Kidney tubule cell (primary cell): ENCODE measurements at places on chromosomes 5 and 9.

GRCh38 chr5:116773926-116774325 lies 199.3 kb upstream of the SEMA6A start:
- DNase-seq: no peak

DNA sequence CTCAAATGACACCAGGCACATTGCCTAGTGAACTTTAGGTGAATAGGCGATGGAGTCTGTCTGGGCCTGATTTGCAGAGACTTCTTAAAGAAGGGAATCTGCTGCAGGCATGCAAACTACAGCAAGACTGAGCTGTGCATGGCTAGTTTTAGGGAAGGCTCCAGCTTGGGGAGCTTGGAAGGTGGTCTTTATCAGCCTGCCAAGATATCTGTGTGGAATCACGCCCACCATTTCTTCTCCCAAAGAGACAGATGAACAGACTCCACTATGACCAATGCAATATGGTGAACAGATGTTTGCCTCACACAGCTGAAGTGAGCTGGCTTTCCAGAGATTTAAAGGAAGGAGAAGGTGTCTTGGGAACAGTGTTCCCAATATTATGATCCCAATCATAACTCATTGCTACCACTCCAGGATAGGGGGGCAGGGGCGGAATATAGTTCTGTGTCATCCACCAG lies 129.0 kb upstream of the HMHB1 start:
- DNase-seq: no peak

DNA sequence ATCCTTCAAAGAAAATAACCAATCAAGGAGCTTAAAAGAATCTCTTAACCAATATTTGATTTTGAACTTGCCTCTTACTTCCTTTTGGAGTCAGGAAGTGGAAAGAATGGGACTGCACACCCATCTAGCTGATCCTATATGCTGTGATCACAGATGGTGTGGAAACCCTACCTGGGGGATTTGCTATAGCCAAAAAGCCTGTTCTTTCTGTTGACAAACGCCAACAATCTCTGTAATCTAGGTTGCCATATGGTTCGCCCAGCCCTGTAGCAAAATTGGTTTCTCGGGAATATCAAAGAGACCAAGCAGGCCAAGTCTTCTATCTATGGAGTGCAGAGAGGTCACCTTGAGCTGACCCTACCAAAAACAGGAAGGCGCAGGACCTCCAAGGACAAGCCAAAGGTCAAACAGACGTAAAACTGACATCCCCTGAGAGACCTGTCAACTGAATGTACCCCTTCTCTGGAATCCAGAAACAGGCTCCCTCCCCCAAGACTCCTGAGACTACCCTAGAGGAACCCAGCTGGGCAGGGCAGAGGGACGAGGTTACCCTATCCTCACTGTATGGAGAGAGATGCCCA lies 19.4 kb downstream of the NRG2 start:
- DNase-seq: no peak

DNA sequence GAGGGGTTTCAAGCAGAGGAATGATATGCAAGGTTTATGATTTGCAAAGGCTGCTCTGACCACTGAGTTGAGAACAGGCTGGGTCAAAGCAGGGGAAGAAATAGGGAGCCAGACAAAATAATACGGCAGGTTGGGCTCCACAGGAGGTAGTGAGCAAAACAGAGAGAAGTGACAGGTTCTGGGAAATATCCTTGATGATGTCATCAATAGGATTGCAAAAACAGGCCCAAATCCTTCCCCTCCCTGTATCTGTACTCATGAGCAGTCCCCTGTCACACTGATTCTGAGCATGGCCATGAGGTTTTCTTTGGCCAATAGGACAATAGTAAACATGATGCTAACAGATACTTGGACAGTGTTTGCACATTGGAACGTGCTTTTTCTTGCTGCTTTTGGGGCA lies 471.8 kb upstream of the BRINP1 start:
- DNase-seq: no peak

- no peak for DNase-seq
These were observed 472.8 kb downstream of the PSAT1 start for GRCh38 chr9:78769690-78770089.

DNA sequence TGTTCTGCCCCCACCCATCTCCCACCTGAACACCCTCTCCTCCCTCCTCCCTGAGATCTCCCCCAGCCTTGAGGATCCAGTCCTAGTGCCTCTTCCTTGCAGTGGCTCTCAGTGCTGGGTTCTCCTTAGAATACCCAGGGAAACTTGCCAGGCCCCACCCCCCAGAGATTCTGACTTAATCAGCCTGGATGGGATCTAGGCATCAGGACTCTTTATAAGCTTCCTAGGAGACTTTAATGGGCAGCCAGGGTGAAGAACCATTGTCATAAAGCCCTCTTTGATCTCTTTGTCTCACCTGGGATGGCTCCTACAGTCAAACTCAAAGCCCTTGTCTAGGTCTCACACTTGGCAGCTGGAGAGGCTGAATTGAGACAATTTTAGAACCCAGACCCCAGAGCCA lies 8.6 kb upstream of the GLIS3 start:
- no peak for DNase-seq

DNA sequence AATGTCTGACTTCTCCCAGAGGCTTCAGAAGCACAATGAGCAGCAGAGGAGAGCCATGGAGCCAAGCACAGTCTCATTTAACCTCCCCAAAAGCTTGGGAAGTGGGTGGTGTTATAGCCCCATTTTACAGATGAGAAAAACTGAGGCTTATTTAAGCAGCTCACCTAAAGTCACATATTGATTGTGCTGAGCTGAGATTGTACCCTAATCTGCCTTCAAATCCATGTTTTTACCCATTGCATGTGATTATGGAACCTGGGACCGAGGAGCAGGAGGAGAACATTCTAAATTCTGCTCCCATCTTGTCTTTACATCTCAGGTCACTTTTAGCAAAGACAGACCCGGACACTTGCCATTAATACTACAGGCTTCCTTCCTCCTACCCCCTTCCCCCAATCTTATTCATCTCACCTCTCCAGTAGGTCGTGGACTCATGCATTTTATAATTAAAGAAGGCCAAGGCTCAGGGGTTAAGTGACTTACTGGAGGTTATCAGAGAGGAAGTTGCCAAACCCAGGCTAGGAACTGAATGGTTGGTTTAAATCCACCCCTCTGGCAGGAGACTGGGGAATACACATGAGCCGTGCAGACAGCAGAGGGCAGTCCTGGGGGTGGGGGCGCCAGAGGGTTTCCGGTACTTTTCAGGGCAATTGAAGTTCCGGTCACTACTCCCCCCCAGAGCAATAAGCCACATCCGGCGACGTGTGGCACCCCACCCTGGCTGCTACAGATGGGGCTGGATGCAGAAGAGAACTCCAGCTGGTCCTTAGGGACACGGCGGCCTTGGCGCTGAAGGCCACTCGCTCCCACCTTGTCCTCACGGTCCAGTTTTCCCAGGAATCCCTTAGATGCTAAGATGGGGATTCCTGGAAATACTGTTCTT lies 51.0 kb upstream of the IL17B start:
- no peak for DNase-seq

GRCh38 chr9:31916591-31917241 lies 467.7 kb upstream of the ACO1 start:
- DNase-seq: no peak

DNA sequence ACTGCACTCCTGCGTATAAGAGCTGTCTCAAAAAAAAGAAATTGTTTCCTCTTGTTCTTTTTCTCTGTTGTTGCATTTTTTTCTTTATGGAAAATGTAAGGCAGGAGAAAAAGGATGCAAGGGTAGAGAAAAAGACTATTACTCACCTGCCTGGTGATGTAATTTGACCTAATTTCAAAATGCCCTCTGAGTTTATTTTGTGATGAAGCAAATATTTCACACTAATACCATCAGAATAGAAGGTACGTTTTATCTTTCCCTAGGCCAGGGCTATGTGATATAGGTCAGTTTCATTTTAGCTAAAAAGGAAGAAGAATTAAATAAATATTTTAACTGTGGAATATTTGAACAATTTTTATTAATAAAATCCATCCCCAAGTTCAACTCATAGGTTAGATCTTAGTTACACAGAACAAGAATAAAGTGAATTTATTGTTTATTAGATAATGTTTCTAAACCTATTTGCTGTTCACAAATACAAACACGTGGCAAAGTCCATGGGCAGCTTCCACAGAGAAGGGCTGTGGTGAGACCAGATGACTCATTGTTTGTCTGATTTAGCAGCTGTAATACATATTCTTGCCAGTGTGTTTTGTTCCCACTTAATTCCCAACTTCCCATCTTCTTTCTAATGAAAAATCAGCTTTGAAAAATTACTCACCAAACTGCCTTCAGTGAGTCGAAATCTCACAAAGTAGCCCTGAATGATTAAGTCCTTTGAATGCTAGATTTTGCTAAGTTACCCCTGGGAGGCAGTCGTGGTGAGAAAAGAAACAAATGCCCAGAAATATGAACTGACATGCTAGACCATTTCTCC lies 52.8 kb upstream of the CCDC112 start:
- peak; percentile 76 for DNase-seq

GRCh38 chr5:61137835-61138234 lies 24.4 kb downstream of the SMIM15 start:
- DNase-seq: no peak

- DNase-seq: no peak
These were observed 300.9 kb downstream of the RFX3 start for GRCh38 chr9:3224931-3225330.

DNA sequence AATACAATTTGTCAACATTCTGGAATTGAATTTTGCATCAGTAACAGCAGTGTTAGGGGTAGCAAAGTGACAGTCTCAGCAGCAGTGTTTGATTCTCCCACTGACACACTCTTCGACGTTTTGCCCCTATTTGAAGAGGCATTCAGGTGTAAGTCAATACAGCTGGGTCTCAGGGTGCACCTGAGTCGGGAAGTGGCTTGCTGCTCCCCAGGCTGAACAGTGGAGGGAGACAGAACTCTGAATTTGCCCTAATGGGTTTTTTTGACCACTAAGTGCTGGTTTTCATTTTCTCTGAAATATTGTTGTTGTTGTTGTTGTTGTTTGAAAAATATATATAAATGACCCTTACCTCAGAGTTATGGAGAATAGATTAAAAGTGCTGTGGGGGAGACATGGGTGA lies 223.2 kb downstream of the TLR4 start:
- no peak for DNase-seq

- no peak for DNase-seq
These were observed 18.7 kb downstream of the MYMK start for GRCh38 chr9:133505901-133506652.

DNA sequence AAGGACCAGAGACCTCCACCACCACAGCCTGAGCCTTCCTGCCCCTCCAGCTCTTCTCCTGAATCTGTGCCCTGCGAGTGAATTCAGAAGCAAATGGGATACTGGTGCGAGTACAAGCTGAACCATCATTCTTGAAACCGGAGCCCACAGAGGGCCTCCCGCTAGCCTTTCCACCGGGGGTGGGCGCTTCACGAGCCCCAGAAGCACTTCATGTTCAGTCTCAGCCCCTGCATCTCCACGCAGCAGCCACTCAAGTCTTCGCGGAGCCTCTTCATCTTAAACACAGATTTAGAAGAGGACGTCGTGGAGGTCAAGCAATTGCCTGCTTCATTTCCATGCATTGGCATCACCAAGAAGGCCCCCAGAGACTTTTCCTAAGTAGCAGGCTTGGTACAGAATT lies 26.0 kb upstream of the OLFM1 start:
- DNase-seq: no peak

- DNase-seq: no peak
These were observed 45.2 kb downstream of the UBE2QL1 start for GRCh38 chr5:6493681-6494454.

GRCh38 chr9:34995670-34996060 lies 6.1 kb downstream of the DNAJB5 start:
- DNase-seq: no peak
